ENCODE measurements at places on chromosomes 12 and 14.
A peak's percentile ranks its signal among the peaks of the same experiment; 100 is the strongest.

- no peak for DNase-seq
Measured at GRCh38 chr12:1435456-1435855, 158.9 kb downstream of the FBXL14 start.

GRCh38 chr12:57522887-57523705 is 472 bp downstream of the MBD6 start:
- DNase-seq, result no peak

GRCh38 chr14:88553886-88554456 is 836 bp downstream of the PTPN21 start:
- DNase-seq, result peak; percentile 68

- peak; percentile 93 for DNase-seq
Measured at GRCh38 chr12:67647799-67648520, 585 bp upstream of the DYRK2 start.

GRCh38 chr14:61671082-61671481 is 24.2 kb upstream of the HIF1A start:
- no peak for DNase-seq

- no peak for DNase-seq
Measured at GRCh38 chr14:79552778-79553177, 658.5 kb downstream of the DIO2 start.

GRCh38 chr12:127260531-127260930 is 1006.4 kb upstream of the TMEM132C start:
- no peak for DNase-seq

DNA sequence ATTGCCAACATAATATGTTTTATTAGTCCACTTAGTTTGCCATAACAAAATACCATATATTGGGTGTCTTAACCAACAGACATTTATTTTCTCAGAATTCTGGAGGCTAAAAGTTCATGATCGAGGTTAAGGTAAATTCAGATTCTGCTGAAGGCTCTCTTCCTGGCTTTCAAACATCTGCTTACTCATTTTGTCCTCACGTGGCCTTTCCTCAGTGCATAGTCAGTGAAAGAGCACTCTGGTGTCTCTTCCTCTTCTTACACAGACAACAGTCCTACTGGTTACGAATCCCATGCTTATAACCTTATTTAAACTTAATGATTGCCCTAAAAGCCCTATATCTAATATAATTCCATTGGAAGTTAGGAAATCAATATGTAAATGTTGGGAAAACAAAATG is 479.7 kb downstream of the FSCB start:
- no peak for DNase-seq

GRCh38 chr14:51684760-51685159 is 33.0 kb downstream of the FRMD6 start:
- DNase-seq, result no peak

DNA sequence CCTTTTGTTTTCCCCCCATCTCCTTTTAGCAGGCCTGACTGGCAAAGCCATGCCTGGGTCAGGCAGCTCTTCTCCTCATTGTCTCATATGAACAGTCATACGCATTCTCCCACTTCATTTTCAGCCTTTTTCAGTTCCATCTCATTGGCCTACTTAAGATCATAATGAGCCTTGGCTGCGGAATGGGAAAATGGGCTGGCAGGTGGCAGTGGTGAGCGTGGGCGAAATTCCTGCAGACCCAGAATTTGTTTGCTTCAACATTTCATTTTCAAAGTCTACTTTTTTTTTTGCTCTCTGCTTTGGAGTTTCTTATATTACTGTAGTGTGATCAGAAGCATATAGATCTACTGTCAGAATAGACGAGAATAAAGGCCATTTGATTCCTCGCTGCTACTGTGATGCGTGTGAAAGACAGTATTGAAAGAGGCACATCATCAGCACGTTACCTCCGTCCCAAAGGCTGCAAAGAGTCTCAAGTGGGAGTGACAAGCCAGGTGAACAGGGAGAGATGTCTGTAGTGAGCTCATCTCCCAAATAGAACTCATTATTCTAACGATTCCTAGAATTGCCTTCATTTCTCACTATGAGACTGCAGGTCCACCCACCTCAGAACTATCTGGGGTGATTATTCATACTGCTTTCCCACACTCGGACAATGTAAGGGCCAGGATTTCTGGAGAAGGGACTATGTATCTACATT is 73.7 kb downstream of the TBK1 start:
- DNase-seq, result no peak

DNA sequence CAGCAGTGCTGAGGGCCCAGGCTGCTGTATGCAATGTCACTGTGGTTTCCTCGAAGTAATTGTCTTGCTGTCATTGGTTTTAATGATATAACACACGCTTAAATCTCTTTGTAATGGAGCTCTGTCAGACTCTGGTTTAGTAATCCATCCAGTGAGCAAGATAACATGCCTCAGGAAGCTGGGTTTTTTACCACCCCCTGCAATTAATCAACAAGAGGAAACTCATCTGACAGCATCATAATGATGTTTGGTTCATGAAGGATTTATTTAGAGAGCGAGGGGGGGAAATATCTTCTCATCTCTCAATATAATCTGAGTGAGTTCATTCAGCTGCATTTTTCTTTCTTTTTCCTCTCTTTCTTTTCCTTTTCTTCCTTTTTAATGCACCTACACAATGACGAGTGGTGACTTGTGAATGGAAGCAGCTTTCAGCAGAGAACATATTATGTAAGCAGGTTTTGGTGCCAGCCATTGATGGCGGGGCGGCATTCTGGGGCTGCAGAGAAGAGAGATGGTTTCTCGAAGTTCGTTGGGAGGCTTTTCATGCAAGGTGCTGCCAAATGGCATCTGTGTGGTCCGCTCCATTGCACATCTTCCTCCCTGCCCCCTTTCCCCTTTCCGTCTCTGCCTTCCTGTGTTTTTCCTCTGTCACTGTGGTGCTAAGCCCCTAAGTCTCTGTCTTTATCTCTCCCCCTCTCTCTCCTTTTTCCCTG is 6.7 kb downstream of the RPH3A start:
- DNase-seq, result peak; percentile 59

DNA sequence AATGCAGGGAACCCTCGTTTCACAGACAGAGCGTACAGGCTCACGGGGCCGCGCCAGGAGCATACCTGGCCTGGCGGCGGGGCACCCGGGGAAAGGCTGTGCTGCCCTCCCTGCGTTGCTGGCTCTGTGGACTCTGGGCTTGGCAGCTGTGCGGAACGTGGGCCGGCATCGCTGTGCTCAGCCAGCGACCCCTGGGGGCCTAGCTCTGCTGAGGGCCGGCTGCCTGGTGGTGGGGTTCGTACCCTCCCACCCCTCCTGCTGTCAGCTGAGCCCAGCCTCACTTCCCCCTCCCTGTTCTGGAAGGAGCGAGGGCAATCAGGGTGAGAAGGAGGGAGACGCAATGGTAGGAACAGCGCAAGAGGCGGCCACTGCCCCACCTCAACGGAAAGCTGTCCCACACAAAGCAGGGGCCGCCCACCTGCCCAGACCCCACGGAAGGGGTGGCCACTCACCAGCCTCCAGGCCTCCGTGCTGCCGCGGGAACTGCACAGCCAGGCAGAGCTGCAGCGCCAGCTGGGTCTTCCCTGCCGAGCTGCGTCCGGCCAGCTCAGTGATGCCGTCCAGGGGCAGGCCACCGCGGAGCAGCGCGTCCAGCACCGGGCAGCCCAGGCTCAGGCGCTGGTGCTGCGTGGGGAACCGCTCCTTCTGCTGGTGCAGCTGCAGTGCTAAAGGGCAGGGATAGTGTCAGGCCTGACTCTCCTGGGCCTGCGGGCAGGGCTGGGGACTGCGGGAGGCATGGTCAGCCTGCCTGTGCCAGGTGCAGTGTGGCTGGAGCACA is 8.5 kb downstream of the XRCC3 start:
- DNase-seq, result no peak

GRCh38 chr14:64675312-64675711 is 28.9 kb upstream of the PLEKHG3 start:
- no peak for DNase-seq

GRCh38 chr14:89032086-89032649 is 207.7 kb downstream of the TTC8 start:
- no peak for DNase-seq

GRCh38 chr14:87067591-87067990 is 925.4 kb downstream of the GALC start:
- DNase-seq, result no peak

- DNase-seq, result peak; percentile 67
Measured at GRCh38 chr12:3533703-3534386, 42.8 kb downstream of the PRMT8 start.

DNA sequence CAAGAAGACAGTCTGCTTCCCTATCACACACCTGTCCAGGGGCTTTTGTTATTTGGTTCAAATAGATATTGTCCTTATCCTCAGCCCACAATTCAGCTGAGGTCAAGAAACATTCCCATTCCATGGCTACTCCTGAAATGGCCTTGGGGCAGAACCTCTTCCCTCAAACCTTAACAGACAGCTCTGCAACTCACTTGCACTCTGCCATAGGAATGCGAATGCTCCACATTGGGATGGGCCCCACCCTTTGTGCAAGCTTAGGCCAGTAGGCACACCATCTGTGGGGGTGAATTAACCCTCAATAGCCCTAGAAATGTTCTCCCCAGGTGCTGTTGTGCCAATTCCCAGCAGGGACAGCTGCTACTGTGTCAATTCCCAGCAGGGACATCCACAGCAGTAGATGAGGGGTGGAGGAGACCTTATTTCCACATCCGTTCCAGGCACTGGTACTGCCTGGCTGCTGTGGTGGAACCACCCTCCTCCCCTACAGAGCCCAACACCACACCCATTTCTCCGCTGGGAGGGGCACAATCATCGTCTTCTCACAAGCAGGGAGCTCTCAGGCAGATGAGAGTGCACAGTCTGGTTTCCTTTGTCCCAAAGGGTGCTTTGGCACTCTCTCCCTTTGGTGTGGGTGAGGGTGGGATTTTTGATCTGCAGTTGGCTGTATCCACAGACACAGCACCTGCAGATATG is 42.3 kb upstream of the GLIPR1 start:
- DNase-seq, result no peak

- peak; percentile 84 for DNase-seq
Measured at GRCh38 chr12:6534945-6535696, 804 bp downstream of the GAPDH start.

- no peak for DNase-seq
Measured at GRCh38 chr12:45477526-45477925, 252.0 kb upstream of the ARID2 start.

- no peak for DNase-seq
Measured at GRCh38 chr14:30991408-30991807, 34.0 kb upstream of the AP4S1 start.

DNA sequence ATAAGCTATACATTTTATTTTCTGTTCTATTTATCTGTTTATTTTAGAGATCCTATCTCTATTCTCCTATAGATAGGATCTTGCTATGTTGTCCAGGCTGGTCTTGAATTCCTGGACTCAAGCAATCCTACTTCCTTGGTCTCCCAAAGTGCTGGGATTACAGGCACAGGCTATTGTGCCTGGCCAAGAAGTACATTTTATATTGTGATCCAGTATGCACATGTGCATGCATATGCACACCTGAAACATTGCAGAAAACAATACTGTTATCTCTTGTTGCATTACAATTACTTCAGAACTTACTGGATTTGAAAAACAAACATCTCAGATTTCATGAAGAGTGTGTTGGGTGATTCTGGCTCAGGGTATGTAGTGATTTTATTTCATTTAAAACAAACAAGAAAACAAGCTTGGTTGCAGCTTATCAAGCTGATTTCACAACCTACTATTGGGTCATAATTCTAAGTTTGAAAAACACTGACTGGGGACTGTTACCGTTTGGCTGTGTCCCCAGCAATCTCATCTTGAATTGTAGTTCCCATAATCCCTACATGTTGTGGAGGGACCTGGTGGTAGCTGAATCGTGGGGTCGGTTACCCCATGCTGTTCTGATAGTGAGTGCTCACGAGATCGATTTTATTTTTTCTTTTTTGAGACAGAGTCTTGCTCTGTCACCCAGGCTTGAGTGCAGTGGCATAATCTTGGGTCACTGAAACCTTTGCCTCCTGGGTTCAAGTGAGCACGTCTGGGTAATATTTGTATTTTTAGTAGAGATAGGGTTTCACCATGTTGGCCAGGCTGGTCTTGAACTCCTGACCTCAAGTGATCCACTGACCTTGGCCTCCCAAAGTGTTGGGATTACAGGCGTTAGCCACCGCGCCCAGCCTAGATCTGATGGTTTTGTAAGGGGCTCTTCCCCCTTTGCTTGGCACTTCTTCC is 31.3 kb downstream of the ERC1 start:
- no peak for DNase-seq

DNA sequence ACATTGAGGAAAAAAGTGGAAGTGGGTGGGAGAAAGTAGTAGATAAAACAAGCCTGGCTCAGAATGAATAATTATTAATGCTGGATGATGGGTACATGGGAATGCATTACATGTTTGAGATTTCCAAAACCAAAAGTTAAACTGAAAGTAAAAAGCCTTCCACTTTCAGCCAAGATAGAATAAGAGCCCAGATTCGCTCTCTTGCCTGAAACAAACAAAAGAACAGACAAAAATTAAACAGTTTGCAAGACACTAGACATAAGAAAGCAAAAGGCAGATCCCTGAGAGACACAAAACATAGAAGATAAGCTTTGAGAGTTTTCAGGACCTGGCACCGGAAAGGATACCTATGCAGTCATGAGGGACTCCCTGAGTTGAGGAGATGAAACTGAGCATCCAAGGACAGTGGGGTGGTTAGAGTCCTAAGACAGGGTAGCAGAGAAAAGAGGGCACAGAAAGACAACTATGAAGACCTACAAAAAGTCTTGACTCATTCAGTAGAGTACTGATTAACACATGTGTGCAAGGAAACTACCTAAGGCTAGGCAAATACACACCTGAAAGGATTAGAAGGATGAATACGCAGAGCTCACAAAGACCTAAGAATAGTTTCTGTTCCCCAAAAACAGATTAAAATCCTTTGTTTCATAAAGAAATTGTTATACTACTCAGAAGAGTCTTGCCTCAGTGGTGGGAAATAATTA is 54.1 kb downstream of the CEP83 start:
- DNase-seq, result no peak

- no peak for DNase-seq
Measured at GRCh38 chr12:80190001-80190400, 90.7 kb downstream of the OTOGL start.

- no peak for DNase-seq
Measured at GRCh38 chr12:67531051-67531450, 117.5 kb upstream of the DYRK2 start.

GRCh38 chr12:62192903-62193250 is 67.3 kb upstream of the USP15 start:
- no peak for DNase-seq

DNA sequence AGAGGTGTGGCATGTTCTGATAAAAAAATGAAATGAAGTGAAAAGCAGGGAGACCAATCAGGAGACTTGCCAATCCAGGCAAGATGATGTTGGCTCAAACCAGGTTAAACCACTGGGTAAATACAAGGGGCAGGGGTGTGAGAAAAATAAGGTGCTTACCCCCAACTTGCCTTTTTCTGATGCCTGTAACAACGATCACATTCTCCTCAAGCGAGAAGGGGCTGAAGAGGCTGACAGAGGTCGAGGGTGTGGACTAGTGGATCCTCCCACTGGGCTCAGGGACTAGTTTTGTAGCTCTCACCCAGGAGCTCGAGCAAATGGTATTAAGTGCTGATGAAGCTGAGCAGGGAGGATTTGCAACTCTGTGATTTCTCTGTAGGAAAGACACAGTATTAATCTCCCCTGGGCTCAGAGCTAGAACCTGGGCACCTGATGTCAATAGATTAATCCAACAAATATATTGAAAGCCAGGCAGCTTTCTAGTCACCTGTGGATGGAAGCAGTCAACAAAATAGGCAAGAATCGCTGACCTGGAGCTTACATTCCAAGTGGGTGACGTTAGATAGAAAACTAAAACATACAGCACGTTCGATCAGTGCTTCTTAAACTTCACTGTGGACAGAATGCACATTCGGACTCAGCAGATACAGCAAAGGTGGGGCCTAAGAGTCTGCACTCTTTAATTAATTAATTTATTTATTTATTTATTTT is 15.2 kb upstream of the EAPP start:
- no peak for DNase-seq

- no peak for DNase-seq
Measured at GRCh38 chr12:116142936-116143898, 134.3 kb downstream of the MED13L start.
